ENCODE measurements at places on chromosomes 5 and 9.
A peak's percentile ranks its signal among the peaks of the same experiment; 100 is the strongest.

- no peak for DNase-seq
These were observed 11.9 kb upstream of the NHP2 start for GRCh38 chr5:178165581-178165980.

DNA sequence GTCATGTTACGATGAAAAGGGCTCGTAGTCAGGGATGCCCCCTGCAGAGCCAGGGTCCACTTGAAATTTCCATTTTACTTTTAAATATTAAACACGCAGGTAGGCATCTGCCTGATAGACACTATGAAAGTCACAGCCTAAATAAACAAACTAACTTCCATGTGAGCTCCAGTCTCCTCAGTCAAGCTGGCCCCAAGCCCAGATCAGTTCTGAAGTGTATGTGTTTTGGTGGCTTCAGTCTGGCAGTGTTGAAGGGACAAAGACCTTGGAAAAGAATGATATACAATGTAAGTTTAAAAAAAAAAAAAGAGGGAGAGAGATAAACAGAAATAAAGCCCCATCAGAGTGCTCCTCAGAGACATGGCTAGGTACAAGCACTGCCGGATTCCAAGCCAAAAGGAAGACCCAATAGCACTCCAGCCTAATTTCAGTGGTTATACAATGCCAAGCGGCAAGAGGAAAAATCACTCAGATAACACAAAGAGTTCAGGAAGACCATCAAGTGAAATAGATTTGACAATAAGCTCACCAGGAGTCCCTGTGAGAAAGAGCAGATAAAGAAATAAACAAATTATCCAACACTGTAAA is 181.0 kb downstream of the BNC2 start:
- no peak for DNase-seq

GRCh38 chr9:127211983-127212382 is 52.6 kb upstream of the GARNL3 start:
- DNase-seq = no peak

DNA sequence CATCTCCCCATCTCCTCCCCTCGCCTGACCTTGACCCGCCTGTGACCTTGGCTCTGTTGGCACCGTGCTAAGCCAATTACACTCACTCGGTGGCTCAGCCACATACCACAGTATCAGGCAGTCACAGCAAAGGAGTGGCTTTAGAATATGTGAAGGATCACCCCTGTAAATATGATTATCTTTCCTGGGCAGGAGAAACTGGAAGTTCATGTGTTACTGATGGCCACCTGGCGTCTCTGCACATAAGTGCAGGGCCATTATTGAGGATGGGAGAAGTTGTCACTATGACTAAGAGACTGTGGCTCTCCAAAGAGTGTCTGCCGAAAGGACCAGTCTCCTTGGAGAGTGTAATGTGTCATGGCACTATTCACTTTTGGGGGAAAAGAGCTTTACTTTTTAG is 116.9 kb upstream of the S1PR3 start:
- peak; percentile 39 for DNase-seq

DNA sequence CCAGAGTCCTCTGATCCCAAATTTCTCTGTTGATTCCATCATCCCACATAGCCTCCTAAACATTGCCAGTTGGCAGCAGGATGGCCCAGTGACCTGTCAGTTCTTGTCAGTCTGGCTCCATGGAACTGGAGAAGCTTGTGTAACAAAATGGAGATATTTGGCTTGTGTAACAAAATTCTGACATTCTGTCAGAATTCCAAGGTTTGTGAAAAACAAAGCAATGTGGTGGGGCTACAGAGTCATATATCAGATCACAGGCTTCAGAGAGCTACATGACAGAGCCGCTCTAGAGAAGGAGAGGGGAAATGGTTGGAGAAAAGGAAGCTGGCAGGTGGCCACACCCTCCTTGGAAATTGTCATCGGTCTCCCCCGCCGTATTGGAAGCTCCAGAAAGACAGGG is 75.4 kb upstream of the MAN2A1 start:
- DNase-seq = no peak

GRCh38 chr5:158390577-158390976 is 531.6 kb upstream of the CLINT1 start:
- DNase-seq = no peak

DNA sequence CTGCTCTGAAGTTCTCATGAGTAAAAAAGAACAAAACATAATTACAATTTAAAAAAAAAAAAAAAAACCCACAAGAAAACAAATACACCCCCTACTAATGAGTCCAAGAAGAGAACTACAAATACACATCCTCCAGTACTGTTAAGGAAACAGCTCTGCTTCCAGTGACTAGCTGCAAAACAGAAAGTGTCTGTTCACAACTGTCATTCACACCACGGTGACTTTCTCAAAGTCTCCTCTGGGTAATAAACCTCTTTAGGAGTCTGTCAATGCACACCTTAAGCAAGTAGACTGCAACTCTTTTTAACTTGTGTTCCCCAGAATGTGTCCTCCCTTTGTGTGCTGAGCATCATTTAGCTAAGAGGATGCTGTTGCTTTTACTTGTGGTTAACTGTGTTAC is 6.2 kb downstream of the REEP5 start:
- no peak for DNase-seq

- no peak for DNase-seq
These were observed 146.9 kb upstream of the IER5L start for GRCh38 chr9:129324808-129325502.

GRCh38 chr9:122263699-122264349 is 816 bp downstream of the RBM18 start:
- no peak for DNase-seq

DNA sequence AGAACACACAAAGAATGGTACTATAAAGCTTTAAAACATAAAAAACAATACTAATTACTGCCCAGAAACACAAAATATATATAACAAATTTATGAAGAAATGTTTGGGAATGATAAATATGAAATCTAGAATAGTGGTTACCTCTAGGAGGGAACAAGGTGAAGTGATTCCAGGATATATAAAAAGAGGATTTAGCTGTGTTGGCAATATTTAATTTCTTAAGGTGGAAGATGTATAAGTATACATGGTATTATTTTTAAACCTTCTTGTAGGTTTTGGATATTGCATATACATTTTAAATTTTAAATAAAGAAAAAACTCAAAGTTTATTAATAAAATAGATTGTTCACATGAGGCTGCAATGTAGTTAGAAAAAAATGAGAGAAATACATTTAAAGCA is 112.7 kb upstream of the ZNF618 start:
- no peak for DNase-seq

DNA sequence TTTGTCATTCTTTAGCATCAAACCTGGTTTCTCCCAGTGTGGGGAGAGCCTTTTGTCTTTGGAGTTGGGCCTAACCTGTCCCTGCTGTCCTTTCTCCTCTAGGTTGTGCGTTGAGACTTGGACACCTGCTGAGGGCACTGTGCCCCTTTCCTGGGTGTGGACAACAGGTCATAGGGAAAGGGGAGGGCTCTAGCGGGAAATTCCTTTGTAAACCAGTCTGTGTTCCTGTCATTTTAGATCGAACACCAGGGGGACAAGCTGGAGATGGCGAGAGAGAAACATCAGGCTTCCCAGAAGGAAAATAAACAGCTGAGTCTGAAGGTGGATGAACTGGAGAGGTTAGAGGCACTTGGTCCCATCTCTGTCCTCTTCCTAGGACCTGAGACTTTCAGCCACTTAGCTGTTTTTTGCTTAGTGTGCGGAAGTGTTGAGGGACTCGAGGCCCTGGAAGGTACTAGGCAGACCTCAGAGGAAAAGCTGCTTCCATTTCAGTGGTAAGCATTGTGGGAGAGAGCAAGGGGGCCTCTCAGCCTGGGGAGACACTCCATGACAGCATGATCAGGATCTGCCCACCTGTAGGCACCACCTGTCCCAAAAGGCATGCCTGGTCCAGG is 8.6 kb upstream of the GLE1 start:
- DNase-seq = no peak

GRCh38 chr5:89994266-89994665 is 415.3 kb downstream of the CETN3 start:
- no peak for DNase-seq

DNA sequence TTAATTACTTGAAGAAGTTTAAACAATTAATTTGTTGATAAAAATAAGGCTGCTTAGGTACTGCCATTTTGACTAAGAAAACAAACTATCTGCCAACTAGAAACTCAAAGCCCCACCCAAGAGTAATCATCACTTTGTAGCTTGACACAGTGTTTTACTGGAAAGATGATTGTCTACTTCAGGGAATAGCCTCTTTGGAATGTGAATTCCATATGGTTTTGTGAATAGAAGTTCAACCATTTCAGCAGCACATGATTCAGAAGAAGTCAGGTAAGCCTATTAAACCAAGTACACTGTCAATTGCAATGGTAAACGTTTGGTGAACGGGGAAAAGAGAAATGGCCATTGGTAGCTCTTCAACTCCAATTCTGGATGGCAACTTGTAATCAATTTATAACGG is 55.2 kb downstream of the PLK2 start:
- DNase-seq = no peak

GRCh38 chr5:1268056-1268455 is 26.8 kb downstream of the TERT start:
- DNase-seq = no peak

DNA sequence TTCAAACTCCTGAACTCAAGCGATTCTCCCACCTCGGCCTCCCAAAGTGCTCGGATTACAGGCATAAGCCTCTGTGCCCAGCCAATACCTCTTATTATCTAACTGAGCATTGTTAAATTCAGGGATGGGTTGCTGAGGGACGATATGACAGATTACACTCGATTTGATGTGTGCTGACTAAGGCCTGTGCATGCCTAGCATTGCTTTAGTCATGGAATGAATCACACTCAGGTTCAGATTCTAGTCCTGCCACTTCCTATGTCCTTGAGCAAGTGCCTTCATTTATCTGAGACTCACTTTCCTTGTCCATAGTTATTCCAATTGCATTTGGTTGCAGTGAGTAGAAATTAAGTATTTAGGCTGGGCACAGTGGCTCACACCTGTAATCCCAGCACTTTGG is 19.5 kb downstream of the THBS4 start:
- DNase-seq = no peak

- no peak for DNase-seq
These were observed 171.8 kb downstream of the XRCC4 start for GRCh38 chr5:83249156-83249555.

DNA sequence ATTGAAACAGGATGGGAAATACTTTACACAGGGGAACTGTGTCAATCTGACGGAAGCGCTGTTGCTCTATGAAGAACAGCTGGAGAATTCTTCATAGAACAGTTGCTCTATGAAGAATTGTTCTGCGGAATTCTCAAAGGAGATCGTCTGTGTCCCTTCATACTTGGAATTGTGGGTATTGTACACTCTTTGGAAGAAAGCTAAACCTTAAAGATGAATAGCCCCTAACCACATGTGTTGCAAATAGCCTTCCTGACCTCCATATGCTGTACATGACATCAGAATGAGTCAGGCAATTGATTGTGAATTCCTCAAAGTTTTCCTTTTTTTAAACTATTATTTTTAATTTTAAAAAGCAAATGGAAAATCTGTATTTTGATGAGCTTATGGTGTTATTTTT is 15.6 kb downstream of the NIM1K start:
- DNase-seq = no peak

- DNase-seq = no peak
These were observed 39.2 kb upstream of the SHOC1 start for GRCh38 chr9:111833941-111834340.

DNA sequence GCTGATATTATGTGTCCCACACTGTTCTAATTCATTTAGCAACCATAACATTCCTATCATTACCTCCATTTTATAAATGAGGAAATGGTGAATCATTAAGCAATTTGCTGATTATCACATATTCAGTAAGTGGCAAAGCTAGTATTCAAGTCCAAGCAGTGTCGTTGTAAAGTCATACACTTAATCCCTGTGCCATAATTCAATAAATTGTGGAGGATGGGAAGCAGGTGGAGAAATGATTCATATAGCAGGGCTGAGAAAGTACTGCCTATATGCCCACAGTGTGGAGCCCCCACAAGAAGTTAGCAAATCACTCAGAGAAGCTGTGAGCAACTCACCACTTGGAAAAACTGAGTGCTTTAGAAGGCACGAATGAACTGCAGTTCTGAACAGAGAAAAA is 691.0 kb downstream of the PTPRD start:
- DNase-seq = no peak

GRCh38 chr5:142143878-142144277 is 35.3 kb downstream of the NDFIP1 start:
- no peak for DNase-seq

DNA sequence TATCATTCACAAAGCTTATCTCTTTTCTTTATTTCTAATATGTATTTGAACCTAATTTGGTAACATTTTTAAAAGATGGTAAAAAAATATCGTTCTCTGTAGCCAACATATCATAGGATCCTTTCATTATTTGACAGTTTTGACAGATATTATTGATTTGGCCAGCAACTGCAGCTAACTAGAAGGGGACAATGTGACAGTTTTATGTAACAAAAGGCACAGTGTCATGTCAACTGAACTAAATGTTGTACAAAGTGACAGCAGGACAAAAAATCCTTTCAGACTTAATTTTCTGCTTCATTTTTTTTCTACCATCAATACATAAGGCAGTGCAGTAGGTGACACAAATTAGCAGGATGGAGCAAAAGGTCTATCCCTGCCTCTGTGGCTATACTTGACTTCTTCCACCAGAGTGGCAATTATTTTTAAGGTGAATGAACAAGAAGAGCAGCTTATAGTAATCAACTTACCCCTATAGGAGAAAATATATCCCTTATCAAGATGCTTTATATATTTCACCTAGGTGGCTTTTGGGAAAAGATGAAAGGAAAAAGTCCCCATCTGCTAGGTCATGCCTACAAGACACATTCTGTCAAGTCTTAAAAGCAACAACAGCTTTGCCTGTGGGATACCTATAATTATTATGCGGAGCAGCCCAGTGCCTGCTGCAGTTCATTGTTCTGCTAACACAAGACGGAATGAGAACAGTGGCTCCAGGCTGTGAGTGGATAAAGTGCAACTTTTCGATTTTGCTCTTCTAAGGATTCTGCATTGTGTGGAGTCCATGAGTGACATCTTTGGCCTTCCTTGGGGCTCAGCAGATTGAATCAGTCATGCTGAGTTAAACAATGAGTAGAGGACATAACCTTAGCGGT is 694.9 kb downstream of the ISL1 start:
- no peak for DNase-seq

GRCh38 chr5:111075520-111075919 is 4.0 kb downstream of the TSLP start:
- no peak for DNase-seq

DNA sequence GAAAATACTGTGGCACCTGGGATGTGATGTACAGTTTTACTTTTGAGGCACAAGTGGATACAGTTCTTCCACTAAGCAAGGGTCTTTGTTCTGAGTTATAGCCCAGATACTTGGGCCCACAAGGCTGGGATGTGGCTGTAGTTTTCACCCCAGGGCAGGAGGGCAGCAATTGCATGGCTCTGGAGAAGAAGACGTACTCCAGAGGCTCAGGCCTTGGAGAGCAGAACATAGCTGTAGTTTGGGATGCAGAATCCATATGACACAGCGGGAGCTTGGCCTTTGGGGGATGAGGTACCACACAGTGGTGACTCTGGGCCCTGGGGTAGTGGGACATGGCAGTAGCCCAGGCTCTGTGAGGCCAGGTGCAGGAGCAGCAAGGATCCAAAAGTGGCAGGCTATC is 110.8 kb upstream of the FSTL4 start:
- DNase-seq = no peak

- DNase-seq = no peak
These were observed 19.7 kb downstream of the GPR107 start for GRCh38 chr9:130073373-130073772.

Data from BE2C (cell line).